HCT116 (cell line): ENCODE measurements at places on chromosomes 2 and 18.

- no peak for DNase-seq
Observed at GRCh38 chr2:52668724-52669123, 1098.9 kb upstream of the CHAC2 start.

DNA sequence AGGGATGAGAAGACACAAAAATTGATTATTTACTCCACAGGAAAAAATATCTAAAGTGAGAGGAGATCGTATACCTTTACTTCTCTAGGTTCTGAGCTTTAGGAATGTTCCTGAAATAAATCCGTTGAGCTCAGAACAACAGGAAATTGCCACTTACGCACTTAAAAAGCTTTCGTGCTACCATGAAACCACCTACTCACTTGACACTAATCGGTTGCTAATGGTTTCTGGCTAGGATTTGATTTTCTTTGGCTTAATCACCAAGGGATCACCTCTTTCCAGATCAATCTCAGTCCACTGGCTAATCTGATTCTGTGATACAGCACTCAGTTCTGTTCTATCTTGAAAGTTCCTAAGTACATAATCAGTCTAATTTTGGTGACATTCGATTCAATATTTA, 419.6 kb downstream of the DLGAP1 start:
- DNase-seq: no peak

DNA sequence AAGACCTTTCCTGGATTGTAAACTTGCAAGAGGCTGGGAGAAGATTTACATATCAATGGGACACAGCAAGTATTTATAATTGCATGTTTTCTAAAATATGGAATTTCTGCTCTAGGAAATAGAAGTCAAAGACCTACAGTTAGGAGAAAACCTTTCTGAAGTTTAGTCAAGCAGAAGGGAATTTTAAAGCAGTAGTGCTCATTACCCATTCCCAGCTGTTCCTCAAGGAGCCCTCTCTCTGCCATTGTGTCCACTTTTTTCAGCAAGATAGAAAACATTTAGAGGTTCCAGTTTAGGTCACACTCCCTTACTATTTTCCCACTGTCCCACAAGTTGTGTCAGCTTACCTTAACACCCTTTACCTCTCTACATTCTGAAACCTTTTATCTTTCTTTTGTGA, 584.0 kb upstream of the CHAC2 start:
- no peak for DNase-seq

DNA sequence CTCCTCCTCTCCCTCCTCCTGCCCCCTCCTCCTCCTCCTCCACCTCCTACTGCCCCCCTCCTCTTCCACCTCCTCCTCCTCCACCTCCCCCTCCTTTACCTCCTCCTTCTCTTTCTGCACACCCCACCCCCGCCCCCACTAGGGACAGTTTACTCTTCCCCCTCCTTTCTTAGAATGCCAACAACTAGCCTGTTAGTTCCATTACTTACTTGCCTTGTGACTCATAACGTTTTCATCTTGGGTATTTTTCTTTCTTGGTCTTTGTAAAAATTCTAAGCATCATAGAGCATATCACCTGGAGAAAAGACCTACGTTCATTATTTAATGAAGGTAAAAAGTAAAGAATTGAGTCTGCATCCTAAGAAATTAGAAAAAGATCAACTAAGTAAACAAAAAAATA, 165.3 kb downstream of the NEDD4L start:
- DNase-seq: no peak

GRCh38 chr2:12240206-12240605, 476.5 kb upstream of the TRIB2 start:
- DNase-seq: no peak

GRCh38 chr2:77314721-77315120, 207.5 kb downstream of the LRRTM4 start:
- DNase-seq: no peak
